Stimulated activated CD8-positive, alpha-beta memory T cell treated with anti-CD3 and anti-CD28 coated beads, Interleukin-2, amount 100 ng/mL, for 1 hour (primary cell): ENCODE measurements at places on chromosomes 11 and 22.

GRCh38 chr22:45995405-45996101, 18.6 kb upstream of the WNT7B start:
- DNase-seq: no peak

DNA sequence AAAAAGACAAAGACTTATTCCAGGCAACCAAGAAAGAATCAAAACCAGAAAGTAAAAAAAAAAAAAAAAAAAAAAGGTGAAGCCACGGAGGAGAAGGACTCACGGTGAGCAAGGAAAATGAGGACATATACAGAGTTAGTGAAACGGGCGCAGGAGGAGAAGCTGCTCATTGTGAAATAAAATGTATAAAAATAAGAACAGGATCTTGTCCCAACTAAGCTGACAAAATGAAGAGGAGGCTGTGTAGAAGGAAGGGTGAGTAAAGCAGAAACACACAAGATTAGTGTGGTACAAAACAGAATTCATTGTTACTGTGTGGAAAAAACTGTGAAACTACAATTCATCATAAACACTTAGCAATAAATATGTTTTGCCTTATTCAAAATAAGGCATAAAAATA, 7.6 kb downstream of the IL17REL start:
- DNase-seq: no peak

GRCh38 chr11:27699926-27700350, 317 bp downstream of the BDNF start:
- no peak for DNase-seq

GRCh38 chr22:25202290-25202921, 2.7 kb downstream of the CRYBB3 start:
- peak; percentile 14 for DNase-seq

- no peak for DNase-seq
These were observed 131.7 kb downstream of the CEP164 start for GRCh38 chr11:117459123-117459978.

DNA sequence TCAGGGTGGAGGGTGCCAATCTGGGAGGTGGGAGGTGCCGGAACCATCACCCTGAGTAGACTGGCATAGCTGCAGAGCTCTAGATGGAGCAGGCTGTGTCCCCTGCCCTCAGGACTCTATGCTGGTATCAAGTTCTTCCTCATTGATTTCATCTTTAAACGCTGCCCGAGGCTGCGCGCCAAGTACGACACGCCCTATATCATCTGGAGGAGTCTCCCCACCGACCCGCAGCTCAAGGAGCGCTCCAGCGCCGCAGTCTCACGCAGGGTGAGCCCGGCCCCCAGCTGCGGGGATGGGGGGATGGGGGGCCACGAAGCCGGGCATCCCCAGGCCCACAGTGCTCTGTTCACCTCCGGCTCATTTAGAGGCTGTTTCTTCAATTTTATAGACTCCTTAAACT, 52.5 kb downstream of the GRAMD4 start:
- DNase-seq: no peak

- DNase-seq: no peak
These were observed 7.6 kb upstream of the SERPINH1 start for GRCh38 chr11:75554258-75555022.

GRCh38 chr11:131690776-131691175, 320.4 kb downstream of the NTM start:
- no peak for DNase-seq

- no peak for DNase-seq
These were observed at the start of gene HOATZ for GRCh38 chr11:111514216-111515031. Gene HOATZ, plus strand, starts transcription at chr11:111514778. Its CDS starts 7 bp downstream, at chr11:111514785.

DNA sequence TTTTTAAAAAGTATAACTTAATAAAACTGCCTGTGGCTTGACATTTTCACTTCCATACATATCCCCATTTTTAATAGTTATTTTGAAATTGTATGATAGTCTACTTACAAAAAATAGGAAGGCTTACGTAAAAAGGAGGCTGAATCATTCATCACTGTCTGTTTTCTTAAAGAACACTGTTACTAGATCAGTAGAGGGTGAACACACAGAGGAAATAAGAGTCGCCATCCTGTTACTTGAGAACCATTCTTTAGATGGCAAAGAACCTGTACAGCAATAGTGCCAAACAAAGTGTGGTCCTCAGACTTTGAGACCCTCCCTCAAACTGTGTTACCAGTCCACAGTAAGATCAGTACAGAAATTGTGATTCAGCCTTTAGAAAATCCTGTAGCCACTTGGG, 180.7 kb downstream of the PGR start:
- DNase-seq: no peak
